ENCODE measurements at places on chromosomes 6 and 20.

- no peak for DNase-seq
Observed at GRCh38 chr6:19059102-19059501, 672.0 kb downstream of the RNF144B start.

GRCh38 chr6:7636151-7636550 lies 46.2 kb downstream of the SNRNP48 start:
- DNase-seq: no peak

- DNase-seq: no peak
Observed at GRCh38 chr6:30793521-30794194, 49.3 kb upstream of the IER3 start.

DNA sequence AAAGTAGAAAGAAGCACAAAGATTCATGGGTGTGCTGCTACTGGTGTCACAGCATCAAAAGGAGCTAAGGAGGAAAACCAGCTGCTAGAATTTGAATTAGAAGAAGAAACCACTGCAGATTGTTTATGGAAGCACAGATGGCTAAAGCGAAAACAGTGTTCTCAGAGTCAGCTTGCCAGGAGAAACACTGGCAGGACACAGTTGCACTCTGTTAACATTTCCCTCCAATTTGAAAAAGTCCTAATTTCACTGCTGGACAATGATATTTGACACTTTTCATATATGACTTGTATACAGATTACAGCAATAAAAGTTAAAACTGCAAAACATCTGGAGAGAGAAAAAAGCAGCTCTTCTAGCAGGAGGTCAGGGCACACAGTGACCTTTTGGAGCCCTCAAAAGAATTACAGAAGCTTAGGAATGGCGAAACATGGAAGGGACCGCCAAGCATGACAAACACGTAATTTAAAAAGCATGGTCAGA lies 314.5 kb downstream of the COL12A1 start:
- no peak for DNase-seq

- DNase-seq: no peak
Observed at GRCh38 chr20:62165762-62166399, 16.9 kb upstream of the MTG2 start.

DNA sequence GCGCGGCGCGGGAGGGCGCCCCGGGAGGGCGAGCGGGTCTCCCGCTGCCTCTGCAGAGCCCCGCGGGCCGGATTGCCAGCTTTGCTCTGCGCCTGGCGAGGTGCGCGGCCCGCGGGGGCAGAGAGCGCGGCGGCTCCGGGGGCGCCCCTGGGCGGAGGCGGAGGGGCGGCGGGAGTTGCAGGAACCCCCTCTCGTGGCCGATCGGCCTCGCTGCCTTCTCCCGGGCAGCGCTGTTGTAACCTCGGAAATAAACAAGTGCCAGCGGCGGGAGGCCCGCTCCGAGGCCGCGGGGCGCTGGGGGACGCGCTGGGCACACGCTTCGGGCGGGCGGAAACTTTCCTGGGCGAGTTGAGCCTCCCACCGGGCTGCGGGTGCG lies 1.2 kb downstream of the CDH4 start:
- no peak for DNase-seq

DNA sequence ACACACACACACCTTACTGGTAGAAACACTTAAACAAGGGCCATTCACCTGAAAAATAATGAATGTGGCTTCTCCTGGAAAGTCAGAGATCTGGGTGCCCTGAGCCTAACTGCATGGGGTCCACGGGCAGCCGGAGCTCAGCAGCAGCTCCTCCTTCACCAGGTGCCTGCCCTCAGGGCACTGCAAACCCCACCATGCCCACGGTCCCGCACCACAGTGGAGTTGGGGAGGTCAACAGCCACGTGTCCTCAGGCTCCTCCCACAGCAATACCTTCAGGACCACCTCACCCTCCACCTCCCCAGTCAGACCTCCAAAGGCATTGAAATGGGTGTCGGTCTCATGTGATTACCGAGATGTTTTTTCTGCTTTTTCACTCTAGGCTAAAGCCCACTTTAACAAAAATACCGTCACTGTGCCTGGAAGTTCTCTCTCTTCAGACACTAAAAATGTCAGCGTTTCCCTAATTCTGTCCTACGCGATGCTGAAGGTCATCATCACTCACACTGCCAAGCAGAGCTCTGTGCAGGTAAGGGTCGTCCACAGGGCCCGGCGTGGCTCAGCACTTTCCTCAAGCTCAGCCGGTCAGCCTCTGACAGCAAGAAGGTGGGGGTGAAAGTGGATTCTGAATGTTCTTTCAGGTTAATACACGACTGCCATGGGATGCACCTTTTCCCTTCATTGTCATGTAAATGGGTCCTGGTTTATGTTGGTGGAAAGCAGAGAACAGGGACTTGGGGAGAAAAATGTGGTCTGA lies 48.9 kb downstream of the CDK5RAP1 start:
- no peak for DNase-seq

GRCh38 chr20:19211661-19212468 lies 577 bp upstream of the SLC24A3 start:
- DNase-seq: no peak

DNA sequence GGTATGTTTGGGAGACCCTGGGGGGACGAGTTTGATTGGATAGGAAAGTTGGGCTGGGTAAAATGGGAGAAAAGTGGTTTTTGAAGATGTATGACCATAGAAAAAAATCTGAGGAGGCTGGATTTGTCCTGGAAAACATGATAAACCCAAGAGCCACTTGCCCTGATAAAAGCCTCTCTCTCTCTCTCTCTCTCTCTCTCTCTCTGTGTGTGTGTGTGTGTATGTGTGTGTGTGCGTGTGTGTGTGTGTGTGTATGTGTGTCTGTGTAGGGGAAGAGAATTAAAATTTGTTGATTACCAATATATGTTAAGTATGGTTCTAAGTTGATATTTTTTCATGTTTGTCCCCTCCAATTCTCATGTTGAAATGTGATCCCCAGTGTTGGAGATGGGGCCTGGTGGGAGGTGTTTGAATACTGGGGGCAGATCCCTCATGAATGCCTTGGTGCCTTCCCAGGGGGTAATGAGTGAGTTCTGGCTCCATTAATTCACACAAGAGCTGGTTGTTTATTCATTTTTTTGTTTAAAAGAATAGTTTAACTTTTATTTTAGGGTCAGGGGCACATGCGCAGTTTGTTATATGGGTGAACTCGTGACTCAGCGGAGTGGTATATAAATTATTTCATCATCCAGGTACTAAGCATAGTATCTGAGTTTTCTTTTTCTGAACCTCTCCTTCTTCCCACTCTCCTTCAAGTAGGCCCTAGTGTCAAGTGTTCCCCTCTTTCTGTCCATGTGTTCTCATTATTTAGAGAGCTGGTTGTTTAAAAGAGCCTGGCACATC lies 208.8 kb downstream of the TFAP2B start:
- DNase-seq: no peak

GRCh38 chr6:3210024-3210610 lies 17.3 kb downstream of the TUBB2B start:
- DNase-seq: no peak

- no peak for DNase-seq
Observed at GRCh38 chr6:127918506-127919427, 17.9 kb upstream of the THEMIS start.

GRCh38 chr6:23940466-23940865 lies 185.5 kb upstream of the NRSN1 start:
- no peak for DNase-seq

- no peak for DNase-seq
Observed at GRCh38 chr6:148445620-148446019, 103.0 kb downstream of the SASH1 start.

- DNase-seq: no peak
Observed at GRCh38 chr6:43250992-43251373, 7.7 kb downstream of the TTBK1 start.

DNA sequence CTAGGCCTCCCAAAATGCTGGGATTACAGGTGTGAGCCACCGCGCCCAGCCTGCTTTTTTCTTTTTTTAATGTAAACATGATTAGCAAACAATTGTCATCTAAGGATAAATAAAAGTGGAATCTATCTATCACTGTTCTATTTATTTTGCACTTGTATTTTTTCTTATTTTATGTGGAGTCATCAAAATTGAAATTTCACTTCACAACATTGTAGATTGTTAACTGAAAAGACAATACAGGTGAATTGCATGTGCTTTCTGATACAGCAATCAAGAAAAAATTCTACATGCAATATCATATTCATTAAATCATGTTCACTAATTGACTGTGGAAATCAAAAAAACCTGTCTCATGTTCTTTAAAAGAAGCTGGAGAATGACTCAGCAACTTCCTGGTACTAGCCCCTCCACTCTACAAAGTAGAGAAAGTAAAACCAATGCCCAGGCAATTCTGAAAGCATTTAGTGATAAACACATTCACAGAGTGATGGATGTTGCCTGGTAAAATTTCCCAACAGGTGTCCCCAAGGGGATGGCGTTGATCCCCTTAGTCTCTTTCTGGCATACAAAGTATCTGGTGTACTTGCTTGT lies 10.7 kb upstream of the RFX6 start:
- no peak for DNase-seq

GRCh38 chr20:31901615-31902014 lies 31.2 kb downstream of the TTLL9 start:
- no peak for DNase-seq

DNA sequence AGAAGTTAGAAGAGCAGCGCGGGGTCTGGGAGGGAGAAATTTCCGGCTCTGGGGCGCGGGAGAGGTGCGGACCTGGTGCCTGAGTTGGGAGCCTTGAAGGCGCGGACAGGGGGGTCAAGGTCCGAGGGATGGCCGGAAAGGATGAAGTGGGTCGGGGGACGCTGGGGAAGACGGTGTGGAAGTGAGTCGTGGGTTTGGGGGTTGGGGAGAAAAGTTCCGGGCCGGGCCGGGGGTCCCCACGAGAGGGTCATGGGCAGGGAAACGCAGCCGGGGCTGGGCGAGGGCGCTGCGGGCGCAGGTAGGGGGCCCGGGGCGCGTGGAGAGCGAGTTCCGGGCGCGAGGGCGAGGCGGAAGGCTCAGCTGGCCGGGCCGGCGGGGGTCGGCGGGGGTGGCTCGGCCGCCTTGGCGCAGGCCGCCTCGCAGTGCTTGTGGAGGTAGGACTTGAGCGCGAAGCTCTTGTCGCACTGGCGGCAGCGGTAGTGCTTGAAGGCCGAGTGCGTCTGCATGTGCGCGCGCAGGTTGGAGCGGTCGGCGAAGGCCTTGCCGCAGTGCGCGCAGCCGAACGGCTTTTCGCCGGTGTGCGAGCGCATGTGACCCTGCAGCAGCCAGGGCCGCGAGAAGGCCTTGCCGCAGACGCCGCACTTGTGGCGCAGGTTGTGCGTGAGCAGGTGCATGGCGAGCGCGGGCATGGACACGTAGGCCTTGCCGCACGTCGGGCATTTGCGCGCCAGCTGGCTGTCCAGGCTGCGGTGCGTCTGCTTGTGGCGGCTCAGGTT lies 10.5 kb upstream of the SRXN1 start:
- no peak for DNase-seq
